A673 (cell line): ENCODE measurements at places on chromosomes 12 and 14.

DNA sequence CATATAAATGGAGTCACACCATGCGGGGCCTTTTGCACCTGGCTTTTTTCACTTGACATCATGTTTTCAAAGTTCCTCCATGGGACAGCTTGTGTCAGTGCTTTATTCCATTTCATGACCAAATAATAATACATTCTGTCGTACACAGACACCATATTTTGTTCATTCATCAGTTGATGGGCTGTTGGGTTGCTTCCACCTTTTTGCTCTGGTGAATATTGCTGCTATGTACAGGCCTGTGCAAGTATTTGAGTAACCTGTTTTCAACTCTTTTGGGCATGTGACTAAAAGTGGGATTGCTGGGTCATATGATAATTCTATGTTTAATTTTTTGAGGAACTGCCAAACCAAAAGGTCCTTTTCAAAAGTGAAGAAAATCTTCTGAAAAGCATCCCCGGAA lies 46.9 kb downstream of the HCAR2 start:
- no peak for DNase-seq

DNA sequence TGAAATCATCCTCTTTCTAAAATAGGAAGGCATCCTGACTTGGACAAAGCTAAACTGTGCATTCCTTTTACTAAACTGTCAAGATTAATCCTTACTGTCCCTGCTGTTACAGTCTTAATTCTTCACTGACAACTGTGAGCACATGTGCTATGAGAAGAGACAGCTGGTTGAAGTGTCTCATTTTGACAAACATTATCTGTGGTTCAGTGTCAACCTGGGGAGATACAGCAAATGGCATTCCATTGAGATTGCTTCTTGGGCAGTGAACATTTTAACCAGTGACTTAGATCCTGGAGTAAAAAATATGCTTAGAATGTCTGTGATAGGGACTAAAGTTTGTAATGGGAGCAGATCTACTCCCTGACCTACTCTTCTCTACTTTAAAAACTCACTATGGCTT lies 552.6 kb upstream of the ATP2B1 start:
- peak; percentile 63 for DNase-seq

DNA sequence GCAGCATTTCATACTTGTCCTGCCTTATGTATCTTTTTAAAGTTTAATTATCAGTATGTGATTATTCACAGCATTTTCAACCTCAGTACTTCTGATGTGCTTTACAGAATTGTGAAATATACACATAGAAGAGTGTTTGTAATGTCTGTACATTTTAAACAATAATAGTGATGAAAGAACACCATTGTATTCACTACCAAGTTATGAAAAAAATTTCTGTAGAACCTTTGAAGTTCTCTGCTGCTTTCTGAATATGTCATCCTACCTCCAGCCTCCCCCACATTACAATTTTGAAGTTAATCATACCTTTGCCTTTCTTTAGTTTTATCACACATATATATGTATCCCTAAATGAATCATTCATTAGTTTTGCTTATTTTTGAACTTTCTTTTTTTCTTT lies 24.8 kb downstream of the FRMD6 start:
- no peak for DNase-seq

DNA sequence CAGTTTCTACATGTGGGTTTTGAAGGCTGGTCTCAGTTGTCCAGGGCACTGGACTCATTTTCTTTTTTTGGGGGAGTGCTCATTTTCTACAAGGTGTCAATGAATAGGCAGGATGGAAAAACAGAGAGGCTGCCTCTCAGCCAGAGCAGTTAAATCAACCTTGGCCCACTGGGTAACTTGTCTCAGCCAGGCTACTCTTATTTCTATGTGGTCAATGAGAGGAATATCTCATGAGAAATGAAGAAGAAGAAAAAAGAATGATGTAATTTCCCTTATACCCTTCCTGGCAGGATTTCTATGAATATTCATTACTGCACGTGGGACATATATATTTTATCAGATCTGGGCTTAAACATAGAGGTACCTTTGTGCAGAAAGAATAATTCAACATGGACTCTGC lies 155.2 kb upstream of the E2F7 start:
- DNase-seq = peak; percentile 30

DNA sequence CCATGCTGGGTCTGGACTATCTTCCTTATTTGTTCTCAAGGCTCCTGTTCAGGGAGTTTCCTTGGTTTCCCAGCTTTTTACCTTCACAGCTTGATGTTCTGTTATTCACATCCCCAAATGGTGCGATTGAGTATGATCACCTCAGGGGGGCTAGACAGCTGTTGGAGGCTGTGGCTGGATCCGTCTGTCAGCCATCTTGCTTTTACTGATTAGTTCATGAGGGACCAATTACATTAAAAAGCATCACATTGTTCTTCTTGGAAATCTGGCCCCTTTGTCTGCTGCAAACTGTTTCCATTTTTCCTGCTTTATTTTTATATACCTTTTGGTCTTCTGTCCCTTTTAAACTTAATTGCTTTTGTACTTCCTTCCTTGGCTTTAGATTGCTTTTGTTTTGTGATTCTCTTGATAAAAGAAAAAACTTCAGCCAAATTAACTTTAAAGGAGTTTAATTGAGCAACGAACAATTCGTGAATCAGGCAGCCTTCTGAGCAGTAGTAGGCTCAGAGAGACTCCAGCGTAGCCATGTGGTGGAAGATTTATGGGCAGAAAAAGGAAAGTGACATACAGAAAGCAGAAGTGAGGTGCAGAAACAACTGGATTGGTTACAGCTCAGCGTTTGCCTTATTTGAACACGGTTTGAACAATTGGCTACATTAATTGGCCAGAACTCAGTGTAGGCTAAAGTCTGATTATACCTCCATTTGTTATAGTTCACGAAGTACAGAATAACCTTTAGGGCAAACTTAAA lies 208.7 kb downstream of the AEBP2 start:
- DNase-seq = peak; percentile 33

- DNase-seq = peak; percentile 66
Observed at GRCh38 chr12:102503056-102503681, 22.8 kb upstream of the IGF1 start.

- DNase-seq = no peak
Observed at GRCh38 chr14:36971263-36971855, 201.0 kb downstream of the SLC25A21 start.

DNA sequence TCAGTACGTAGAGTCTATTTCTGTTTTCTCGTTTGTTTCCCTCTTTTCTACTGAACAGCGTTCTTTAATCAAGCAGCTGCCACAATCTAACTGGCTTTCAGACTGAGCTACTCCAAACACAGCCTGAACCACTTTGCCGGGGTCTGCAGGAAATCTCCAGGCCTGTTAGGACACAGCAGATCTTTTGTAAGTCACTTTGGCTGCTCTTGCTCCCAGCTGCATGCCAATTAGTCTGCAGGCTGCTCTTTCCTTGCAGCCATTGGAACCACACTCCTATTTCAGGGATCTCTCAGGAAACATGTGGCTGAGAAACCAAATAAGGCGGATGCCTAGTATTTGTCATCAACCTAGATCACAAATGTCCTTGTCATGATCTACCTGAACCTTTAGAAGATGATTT lies 73.6 kb downstream of the TMTC1 start:
- peak; percentile 76 for DNase-seq

- peak; percentile 60 for DNase-seq
Observed at GRCh38 chr14:91373591-91374254, 43.9 kb downstream of the CCDC88C start.

DNA sequence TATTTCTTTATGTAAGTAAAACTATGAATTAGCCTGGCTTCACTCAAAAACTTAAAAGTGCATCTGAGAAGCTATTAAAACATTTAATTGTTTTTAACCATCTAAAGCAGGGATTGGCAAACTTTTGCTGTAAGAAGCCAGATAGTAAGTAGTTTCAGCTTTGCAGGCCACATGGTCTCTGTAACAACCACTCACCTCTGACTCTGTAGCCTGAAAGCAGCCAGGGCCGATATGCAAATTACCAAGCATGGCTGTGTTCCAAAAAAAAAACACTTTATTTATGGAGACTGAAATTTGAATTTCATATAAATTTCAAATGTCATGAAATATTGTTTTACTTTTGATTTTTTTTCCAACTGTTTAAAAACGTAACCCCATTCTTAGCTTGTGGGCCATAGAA lies 95.3 kb downstream of the CIT start:
- DNase-seq = no peak
